ENCODE measurements at places on chromosomes 1 and 21.

DNA sequence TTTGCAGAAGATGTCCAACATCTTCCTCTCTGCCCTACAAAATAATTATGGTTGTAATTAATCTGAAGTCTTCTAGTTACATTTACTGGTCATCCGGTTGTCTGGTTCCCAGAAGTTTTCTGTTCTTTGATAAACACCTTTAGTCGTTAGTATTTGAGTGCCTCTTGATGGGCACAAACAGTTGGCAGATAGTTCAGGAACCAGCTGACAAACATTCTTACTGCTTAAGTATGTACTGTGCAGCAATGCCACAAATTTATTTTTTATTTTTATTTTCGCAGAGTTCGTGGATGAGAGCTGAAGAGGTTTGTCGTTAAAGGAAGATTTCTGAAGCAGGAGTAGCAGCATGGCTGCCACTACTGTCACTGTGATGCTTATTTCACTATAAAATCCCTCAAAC lies 84.7 kb downstream of the RABGAP1L start:
- DNase-seq = no peak

DNA sequence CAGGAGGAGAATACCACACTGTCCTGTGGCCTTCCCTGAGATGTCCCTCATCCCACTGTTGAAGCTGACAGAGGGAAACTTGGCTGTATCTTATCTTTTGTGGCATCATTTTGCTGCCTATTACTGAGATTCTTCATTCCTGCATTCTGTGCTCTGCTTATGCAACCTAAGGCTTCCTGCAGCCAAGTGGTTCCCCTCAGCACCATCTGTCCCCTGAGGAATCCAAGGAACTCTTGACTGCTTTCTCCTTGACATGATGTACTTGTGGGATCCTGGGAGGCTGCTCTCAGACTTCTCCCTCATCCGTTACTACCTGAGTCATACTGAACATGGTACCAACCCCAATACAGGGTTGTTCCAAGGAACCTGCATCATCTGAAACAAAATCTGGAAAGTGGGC lies 21.1 kb upstream of the RIMKLA start:
- DNase-seq = peak; percentile 18

DNA sequence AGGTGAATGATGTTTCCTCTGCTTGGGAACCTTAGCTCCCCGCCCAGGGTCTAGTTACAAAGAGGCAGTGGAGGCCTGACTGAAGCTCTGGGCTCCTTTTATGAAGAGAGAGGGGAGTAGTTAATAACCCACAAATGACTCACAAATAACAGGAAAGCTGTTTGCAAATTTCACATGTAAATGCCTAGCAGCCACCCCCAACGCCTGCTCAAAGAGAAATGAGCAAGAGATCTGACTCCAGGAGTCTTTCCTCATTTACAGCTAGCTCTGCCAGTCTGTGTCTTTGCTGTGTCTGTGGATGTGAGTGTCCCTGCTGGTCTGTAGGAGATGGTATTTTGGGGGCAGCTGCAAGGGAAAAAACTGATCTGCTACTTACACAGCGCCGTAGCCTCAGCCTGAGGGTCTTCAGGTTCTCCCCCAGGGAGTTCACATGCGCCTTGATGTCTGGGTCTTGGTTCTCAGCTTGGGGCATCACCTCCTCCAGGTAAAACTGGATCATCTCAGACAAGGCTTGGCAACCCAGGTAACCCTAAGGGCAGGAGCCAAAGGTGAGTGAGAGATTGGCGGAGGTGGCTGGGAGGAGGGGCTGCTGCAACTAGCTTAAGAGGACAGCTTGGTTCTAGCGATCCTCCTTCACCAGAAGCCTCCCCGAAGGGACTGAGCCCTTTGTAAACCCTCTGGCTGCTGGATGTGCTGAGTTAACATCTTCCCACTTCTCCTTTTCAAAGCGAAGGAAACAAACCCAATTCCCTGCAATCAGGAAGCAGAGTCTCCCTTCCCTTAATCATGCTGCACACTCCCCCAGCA lies at the start of gene IL19:
IL19 (plus strand) TSS at position 243 of the 807 bp plus-strand sequence. CDS start 65,890 bp downstream, outside the sequence.
- DNase-seq = peak; percentile 57

GRCh38 chr1:23618586-23619083 lies 59.3 kb upstream of the ID3 start:
- no peak for DNase-seq

- DNase-seq = no peak
These were observed 41.8 kb upstream of the CD55 start for GRCh38 chr1:207279652-207280051.

GRCh38 chr1:229887043-229887822 lies 179.8 kb upstream of the GALNT2 start:
- DNase-seq = peak; percentile 46

GRCh38 chr1:147738739-147739476 lies 21.5 kb downstream of the GJA5 start:
- no peak for DNase-seq

DNA sequence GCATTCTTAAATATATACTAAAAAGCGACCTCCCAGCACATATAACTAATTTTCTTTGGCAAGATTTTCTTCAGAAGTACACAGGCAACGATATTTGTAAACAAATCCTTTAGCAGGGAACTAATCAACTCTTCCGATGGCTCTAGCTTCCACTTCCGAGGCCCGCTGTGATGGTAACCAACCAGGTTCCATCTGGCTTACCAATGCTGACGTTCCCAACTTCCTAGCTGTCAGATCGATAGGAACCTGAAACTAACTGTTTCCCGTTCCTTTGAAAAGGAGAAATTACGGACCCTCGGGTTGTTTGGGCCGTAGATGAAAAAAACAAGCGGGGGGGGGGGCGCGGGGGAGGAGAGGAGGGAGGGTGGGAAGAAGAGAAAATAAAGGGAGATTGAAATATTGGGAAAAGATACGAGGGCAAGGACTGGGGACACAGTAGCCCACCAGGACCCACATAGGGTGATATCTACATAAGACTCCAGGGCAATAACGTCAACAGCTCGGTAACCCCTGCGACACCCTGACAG lies 513 bp downstream of the GTF2B start:
- DNase-seq = peak; percentile 76

All from Ammon's horn (tissue), 1 donor.